ENCODE measurements at places on chromosomes 12 and 14.

DNA sequence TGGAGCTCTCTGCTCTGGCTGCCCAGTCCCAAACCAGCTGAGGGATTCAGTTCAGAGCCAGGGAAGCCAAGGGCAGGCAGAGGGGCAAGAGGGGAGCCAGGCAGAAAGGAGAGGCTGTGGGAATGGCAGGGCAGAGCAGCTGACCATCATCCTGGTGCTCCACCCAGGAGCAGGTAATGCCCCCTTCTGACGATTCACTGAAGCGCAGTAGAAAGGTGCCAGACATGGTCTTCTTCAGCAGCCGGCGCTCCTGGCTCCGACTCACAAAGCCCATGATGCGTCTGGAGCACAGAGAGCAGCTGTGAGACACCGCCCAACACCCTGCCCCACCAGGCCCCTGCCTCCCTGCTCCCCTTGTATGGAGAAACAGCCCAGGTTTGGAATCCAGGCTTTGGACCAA, 8.0 kb downstream of the IL23A start:
- no peak for DNase-seq

GRCh38 chr12:78406828-78407227, 457.7 kb upstream of the SYT1 start:
- DNase-seq, result no peak

- no peak for DNase-seq
Observed at GRCh38 chr12:2449586-2449985, 345.2 kb upstream of the FKBP4 start.

GRCh38 chr12:102702447-102703114, 214.5 kb downstream of the PAH start:
- DNase-seq, result peak; percentile 2

GRCh38 chr12:94023879-94024278, 124.5 kb upstream of the PLXNC1 start:
- no peak for DNase-seq
